NCI-H2081 (cell line): ENCODE measurements at places on chromosomes 13 and 19.

GRCh38 chr13:38202740-38203139, 146.9 kb upstream of the UFM1 start:
- DNase-seq: no peak

GRCh38 chr19:55692681-55693081, 17.7 kb downstream of the EPN1 start:
- DNase-seq: no peak

DNA sequence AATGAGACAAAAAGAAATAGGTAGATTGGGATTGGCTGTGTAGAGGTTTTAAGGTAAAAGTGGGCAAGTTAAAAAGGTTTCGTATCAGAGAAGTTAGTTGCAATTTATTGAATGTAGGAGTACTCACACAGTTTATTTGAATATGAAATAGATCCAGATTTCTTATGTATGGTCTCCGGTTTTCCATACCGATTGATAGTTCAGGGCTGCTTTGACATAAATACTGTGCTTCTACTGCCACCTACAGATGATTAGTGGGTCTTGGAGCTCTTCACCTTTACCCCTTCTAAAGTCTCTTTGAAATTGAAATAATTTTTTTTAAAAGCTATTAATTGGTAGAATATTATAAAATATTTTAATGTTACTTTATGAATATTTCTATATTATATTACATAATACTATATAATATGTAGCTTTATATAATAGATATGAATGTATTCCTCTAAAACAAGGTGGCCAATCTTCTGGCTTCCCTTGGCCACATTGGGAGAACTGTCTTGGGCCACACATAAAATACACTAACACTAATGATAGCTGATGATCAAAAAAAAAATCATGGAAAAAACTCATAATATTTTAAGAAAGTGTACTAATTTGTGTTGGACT, 7.7 kb upstream of the GPR18 start:
- peak; percentile 8 for DNase-seq

- DNase-seq: peak; percentile 89
Measured at GRCh38 chr13:71149498-71150363, 717.3 kb downstream of the DACH1 start.

- DNase-seq: no peak
Measured at GRCh38 chr13:40170982-40171381, 495.5 kb downstream of the FOXO1 start.

DNA sequence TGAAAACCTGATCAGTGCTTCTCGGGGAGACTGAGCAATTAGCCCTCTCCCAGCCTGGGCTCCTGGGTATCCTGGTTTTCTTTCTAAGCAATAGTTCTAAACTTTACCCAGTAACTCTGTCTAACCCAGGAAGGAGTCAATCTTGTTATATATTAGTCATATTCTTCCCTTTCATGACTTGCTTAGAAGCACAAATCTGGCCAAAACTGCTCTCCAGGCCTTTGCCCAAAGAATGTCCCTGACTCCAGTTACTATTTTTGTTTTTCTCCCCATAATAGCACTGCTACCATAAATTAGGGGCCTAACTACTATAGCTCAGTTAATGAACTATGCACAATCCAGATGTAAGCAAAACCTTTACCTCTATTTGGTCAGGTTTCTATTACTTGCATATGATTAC, 355.8 kb upstream of the HTR2A start:
- no peak for DNase-seq

DNA sequence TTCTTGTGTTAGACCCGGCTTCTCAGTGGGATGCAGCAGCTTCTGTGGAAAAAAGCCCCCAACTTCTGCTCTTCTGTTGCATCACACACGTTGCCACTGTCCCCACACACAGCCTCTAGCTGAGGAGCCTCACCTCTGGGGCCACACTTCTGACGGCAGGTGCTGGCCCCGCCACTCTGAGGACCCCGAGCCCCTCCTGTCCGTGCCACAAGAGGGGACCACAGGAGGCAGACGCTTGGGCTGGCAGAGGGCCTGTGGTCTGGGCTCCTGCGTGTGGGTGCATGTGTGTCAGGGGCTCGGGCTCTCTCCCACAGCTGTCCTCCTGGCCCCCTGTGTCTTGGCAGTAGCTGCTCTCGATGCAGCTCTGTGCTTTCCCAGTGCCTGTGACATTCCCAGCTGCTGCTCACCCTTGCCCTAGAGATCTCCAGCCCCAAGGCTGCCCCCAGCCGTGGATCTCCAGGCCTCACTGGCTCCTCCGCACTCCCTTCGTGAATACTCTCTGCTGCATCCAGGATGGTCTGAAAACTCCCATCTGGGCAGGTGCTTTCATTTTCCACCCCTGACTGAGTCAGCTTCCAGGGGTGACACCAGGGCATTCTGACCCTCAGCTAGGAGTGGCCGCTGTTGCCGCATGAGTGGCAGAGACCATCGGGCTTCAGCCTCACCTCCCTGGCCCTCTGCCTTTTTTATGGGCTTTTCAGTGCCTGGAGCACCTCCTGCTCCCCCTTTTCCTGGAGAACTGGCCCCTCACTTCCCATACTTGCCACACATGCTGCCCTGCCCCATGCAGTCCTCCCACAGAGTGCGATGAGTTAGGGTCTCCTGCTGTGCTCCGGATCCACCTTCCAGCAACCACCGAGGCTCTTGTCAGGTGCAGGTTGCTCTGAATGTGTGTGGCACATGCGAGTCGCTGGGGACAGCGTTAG, 13.7 kb downstream of the MAU2 start:
- DNase-seq: no peak

DNA sequence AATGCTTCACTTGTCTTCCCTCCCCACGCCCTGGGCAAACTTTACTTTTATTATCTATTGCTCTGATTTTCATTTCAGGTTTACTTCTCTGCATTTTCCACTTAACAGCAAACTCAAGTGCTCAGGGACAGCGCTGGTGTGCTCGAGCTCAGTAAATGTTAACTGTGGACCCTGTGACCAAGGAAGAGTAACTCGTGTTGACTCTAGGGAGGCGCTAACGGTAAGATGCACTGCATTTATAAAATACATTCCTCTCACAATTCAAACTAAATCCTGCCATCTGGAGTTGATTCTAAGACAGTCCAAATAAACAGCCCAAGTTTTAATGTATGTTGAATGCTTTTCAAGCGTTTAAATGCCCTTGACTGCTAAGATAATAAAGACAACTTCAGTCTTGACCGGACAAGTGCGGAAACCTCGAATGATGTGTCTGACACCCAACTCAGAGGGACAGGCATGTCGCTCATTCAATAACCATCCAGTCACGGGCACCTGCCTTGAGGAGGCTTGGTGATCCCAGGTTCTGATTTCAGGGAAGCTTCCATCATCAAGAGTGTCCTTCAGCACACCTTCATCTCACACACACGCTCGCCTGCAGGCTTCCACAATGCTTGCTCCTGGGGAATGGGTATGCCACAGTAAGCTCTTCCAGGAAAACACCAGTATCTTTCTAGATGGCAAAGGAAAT, 93.2 kb downstream of the STK24 start:
- DNase-seq: no peak

DNA sequence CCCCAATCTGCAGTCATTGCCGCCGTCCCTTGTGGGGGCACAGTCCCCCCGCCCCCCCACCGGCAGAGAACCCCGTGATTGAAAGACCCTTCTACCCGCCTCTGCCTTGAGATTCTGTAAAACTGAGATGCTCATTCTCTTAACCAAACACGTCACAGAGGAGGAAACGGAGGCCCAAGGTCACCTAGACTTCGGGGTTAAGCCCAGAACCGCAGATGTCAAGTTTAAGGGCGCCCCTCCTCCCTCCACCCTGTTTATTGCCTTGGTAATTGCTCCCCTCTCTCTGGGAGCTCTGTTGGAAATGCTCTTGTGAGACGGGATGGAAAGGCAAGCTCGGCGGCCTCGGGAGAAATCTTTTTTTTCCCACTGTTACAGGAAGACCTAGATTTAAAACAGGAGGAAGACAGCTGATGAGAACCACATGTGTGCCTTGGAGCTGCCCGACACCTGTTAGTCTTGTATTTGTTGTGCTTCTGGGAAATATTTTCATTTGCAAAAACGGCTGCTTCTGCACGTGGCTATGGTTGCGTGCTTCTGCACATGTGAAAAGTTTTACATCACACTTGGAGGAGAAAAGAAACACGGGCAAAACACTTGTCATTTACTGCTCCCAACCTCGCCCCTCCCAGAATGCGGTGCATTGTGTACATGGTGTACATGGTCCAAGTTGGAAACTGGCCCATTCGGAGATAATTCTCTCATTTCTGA, 1.1 kb upstream of the MED26 start:
- DNase-seq: peak; percentile 29

DNA sequence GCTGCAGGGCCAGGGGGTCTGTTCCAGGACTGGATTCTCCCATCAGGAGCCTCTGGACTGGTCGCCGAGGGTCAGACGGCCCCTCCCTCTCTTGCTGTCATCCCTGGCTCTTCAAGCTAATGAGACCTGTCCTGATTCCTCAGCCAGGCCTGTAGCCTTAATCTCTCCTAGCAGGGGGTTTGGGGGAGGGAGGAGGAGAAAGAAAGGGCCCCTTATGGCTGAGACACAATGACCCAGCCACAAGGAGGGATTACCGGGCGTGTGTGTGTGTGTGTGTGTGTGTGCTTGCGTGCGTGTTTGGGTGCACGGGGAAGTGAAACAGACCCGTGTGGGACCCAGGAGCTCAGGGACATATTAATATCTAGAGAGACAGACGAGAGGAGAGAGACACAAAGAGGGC, 1.9 kb upstream of the CRX start:
- DNase-seq: no peak

- no peak for DNase-seq
Measured at GRCh38 chr13:71213252-71213821, 653.7 kb downstream of the DACH1 start.

DNA sequence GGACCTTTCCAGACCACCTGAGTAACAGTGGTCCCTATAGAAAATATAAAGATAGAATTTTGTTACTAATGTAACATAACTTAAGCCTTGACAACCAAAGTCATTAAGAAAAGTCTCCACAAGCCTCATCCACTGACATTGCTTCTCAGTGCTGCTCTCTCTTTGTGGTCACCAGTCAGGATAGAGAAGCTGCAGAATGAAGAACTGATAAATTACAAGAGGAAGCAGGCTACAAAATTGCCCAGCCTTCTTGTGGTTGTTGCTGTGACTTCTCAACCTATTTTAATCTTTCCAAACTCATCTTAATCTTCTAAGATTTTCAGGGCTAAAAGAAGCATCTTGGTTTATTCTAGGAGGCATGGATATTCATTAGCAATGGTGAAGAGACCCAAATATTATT, 343.8 kb downstream of the MZT1 start:
- no peak for DNase-seq

DNA sequence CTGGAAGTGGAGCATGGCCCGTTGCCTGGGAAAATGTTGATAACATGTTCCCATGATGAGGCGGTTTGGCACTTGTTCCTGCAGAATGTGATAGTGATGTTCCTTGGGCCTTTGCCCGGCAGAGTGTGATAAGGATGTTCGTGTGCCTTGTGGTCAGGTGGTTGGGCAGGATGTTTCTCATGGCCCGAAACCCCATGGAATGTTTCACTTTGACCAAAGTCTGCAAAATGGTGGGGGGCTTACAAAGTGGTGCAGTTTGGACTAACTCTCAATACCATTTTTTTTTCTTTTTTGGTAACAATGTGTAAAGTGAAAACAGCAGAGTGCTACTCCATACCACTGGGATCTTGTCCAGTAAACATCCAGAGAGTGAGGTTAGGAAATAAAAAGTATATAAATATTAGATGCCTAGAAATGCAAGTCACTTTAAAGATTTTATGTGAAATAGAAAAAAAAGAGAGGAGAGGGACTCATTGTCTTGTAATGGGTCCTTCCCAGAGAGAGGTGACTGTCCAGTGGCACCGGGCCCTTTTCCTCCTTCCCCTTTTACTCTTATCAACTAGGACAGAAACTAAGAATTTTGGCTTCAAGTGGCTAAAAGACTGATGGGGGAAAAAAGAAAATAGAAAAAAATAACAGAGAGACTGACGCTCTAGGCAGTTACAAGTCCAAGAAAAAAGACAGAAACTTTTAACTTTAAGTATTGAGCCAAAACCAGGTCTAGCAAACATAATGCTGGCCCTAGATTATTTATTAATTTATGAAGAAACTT, 5.7 kb downstream of the FPR3 start:
- DNase-seq: no peak

DNA sequence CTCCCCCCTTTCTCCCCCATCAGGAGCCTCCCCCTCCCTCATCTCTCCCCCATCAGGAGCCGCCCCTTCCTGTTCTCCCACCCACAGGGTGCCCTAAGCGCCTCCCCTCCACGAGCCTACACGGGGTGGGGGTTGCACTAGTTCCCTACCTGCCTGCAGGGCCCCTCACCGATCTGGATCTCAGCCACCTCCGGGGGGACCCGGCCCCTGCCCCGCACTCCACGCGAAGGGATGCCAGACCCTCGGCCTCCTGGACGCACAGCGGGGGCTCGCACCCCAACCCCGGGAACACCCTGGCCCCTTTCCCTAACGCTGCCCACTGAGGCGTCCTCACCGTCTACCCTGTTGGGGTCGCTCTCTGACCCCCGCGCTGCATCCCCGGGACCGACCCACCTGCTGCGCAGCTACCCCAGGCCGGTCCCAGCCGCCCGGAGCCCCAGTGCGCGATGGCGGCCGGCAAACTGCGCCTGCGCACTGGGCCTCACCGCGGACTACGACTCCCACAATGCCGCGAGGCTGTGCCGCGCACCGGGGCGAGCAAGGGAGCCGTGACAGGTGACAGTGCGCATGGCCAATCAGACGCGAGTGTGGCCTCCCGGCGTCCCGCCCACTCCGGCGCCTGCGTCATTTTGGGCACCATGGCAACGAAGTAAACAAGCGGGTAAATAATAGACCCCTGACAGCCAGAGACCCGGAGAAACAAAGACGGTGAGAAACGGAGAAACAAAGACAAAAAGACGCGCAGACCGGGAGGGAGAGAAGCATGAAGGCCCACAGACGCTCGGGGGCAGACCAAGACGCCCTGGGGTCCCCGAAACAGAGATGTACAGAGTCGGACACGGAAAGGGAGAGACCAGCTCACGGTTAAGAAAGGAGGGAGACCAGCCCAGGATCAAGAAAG, at the start of gene ZSCAN18:
TSS of gene ZSCAN18 (minus strand) at position 451 of the 901 bp plus-strand sequence. CDS start 7,964 bp downstream, outside the sequence.
- peak; percentile 92 for DNase-seq

GRCh38 chr19:16825312-16826052, 3.7 kb upstream of the SIN3B start:
- DNase-seq: no peak

DNA sequence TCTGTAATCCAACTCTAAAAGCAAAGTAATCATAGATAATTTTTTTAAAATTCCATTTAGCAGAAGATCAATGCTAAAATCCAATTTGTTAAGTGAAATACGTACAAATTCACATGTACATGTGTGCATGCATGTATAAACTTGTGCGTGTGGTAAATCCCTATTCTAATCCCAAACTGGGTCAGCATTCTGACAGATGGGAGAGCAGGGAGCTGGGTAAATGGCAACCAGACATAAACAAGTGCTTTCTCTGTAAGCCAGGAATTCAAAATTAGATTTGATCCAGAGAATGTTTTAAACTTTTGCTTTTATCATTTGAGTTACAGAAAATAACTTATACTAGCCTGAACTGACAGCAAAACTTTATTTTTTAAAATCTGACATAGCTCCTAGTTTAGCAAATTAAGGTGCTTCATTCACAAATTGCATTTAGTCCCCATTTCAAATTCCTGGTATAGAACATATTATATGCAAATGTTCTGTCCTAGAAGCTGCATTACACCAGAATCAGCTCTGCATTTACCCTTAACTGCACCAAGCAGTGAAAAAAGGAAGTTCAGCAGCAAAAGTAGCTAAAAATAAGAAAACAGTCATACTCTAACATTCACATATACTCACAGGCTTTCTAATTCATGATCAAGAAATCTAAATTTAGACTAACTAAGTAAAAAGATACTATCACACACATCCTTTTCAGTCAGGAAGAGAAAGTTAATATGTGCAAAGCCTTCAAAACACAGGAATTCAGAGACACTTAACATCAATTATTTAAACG, 32.6 kb downstream of the UBL3 start:
- DNase-seq: no peak
